ENCODE measurements at places on chromosomes 3 and 15. TPM values are rescaled to one million over a fixed set of nuclear protein-coding genes. Genes with fewer than 3 reads are reported as not detected.

GRCh38 chr3:37862219-37862902 is 681 bp downstream of the CTDSPL start:
- H3K27ac ChIP-seq, result peak overlapping the region; percentile 89
- H3K36me3 ChIP-seq, result no peaks in the 10 kb centered on the region
- H3K4me1 ChIP-seq, result peaks cover 34% of the 10 kb centered on the region
- peak; percentile 48 for DNase-seq
- H3K4me3 ChIP-seq, result peak overlapping the region; percentile 75

- no peaks in the 10 kb centered on the region for H3K4me1 ChIP-seq
- no peak overlapping the region for H3K27ac ChIP-seq
- no peak overlapping the region for H3K4me3 ChIP-seq
- H3K27me3 ChIP-seq, result no peaks in the 10 kb centered on the region
- no peak for DNase-seq
Observed at GRCh38 chr15:86488046-86488445, 408.4 kb downstream of the AGBL1 start.

- no peaks in the 10 kb centered on the region for H3K27me3 ChIP-seq
- no peaks in the 10 kb centered on the region for H3K4me1 ChIP-seq
- no peak overlapping the region for H3K27ac ChIP-seq
Observed at GRCh38 chr3:46162975-46163555, 45.0 kb downstream of the CCR1 start.

DNA sequence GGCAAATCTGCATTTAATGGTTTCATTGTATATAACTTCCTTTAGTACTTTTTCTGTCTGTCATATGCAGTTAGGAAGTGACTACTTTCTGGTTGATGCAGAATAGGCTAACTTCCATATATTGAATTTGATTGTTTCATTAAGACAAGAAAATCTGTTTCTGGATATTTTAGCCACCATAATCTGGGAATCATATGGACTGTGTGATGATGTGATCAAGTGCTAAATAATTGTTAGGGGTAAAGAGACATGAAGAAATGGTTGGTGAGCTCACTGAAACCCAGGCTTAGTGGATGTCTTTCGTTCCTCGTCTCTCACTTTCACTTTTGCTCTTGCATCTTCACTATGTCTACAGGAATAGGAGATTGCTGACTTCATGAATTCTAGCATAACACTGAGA is 3.5 kb upstream of the MNS1 start:
- no peaks in the 10 kb centered on the region for H3K27me3 ChIP-seq
- DNase-seq, result no peak
- no peak overlapping the region for H3K4me3 ChIP-seq
- no peak overlapping the region for H3K27ac ChIP-seq
- no peaks in the 10 kb centered on the region for H3K36me3 ChIP-seq

DNA sequence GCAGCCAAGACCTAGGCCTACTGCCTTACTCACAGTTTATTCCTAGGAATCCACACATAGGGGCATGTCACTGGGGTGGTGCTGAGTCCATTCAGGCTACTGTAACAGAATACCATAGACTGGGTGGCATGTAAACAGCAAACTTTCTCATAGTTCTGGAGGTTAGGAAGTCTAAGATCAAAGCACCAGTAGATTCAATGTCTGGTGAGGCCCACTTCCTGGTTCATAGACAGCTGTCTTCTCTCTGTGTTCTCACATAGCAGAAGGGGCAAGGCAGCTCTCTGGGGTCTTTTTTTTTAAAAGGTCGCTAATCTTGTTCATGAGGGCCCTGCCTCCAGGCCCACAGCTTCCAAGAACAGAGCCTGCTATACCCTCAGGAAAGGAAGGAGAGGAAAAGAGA is 113.9 kb upstream of the MANF start:
- H3K27me3 ChIP-seq, result no peaks in the 10 kb centered on the region
- H3K36me3 ChIP-seq, result no peaks in the 10 kb centered on the region
- H3K27ac ChIP-seq, result no peak overlapping the region
- H3K4me3 ChIP-seq, result no peak overlapping the region

DNA sequence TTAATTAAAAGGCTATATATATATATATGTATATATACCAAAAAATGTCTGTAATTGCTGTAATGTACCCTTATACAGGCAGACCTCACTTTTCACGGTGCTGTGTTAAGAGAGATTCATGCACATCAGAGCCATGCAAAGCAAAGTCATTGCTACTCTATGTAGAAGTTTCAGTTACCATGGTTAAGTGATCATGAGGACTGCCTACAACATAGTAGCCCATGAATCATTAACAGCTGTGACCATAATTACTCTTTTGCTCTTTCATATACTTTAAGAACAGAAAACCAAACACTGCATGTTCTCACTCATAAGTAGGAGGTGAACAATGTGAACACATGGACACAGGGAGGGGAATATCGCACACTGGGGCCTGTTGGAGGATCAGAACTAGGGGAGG is 225.3 kb upstream of the EPHA3 start:
- H3K27me3 ChIP-seq, result no peaks in the 10 kb centered on the region
- DNase-seq, result no peak
- H3K36me3 ChIP-seq, result no peaks in the 10 kb centered on the region
- H3K27ac ChIP-seq, result no peak overlapping the region
- H3K4me3 ChIP-seq, result no peak overlapping the region

DNA sequence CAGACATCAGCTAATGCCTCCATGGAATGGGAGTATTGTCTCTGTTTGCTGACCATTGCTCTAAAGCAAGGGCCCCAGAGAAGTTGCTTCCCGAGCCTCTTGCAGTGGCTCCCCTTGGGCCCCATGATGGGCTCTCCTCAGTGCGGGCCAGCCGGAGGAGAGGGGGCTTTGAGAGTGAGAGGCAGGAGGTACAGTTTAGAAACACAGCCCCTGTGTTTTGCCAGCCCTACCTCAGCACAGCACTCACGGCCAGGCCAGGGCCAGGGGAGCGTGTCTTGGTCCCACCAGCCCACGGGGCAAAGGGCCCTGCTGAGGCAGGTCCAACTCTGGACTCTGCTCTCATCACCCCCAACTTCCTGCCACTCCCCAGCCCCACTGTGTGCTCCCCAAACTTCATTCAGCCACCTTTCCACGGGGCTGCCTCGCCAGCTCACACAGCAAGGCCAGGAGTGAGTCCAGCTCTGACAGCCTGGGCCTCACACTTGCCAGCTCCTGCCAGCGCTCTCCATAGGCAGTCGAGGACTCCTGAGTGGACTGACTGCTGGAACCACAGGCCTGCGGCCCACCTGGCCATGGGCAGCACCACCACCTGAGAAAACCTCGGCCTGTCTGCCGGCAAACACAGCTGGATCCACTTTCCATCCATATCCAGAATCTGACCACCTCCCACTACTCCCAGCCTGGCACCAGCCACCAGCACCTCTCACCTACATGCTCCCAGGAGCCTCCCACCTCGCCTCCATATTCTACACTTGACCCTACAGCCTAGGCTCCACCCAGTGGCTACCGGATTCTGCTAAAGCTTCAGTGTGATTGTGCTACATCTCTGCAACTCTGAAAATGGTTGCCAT is 99.0 kb downstream of the TLE3 start:
- no peak overlapping the region for H3K27ac ChIP-seq
- no peaks in the 10 kb centered on the region for H3K27me3 ChIP-seq
- peak; percentile 52 for DNase-seq
- H3K4me1 ChIP-seq, result no peaks in the 10 kb centered on the region

GRCh38 chr3:178043084-178043483 is 493.2 kb upstream of the KCNMB2 start:
- H3K27me3 ChIP-seq, result no peaks in the 10 kb centered on the region
- no peaks in the 10 kb centered on the region for H3K4me1 ChIP-seq
- no peaks in the 10 kb centered on the region for H3K36me3 ChIP-seq
- no peak overlapping the region for H3K4me3 ChIP-seq
- no peak overlapping the region for H3K27ac ChIP-seq

GRCh38 chr3:155743606-155744005 is 1.3 kb downstream of the PLCH1 start:
- no peak for DNase-seq
- peak overlapping the region; percentile 68 for H3K27ac ChIP-seq
- H3K4me1 ChIP-seq, result peaks cover 16% of the 10 kb centered on the region
- H3K4me3 ChIP-seq, result no peak overlapping the region

GRCh38 chr15:83613714-83614113 is 40.2 kb upstream of the ADAMTSL3 start:
- no peaks in the 10 kb centered on the region for H3K36me3 ChIP-seq
- no peak overlapping the region for H3K27ac ChIP-seq
- no peaks in the 10 kb centered on the region for H3K27me3 ChIP-seq
- no peaks in the 10 kb centered on the region for H3K4me1 ChIP-seq
- DNase-seq, result no peak

DNA sequence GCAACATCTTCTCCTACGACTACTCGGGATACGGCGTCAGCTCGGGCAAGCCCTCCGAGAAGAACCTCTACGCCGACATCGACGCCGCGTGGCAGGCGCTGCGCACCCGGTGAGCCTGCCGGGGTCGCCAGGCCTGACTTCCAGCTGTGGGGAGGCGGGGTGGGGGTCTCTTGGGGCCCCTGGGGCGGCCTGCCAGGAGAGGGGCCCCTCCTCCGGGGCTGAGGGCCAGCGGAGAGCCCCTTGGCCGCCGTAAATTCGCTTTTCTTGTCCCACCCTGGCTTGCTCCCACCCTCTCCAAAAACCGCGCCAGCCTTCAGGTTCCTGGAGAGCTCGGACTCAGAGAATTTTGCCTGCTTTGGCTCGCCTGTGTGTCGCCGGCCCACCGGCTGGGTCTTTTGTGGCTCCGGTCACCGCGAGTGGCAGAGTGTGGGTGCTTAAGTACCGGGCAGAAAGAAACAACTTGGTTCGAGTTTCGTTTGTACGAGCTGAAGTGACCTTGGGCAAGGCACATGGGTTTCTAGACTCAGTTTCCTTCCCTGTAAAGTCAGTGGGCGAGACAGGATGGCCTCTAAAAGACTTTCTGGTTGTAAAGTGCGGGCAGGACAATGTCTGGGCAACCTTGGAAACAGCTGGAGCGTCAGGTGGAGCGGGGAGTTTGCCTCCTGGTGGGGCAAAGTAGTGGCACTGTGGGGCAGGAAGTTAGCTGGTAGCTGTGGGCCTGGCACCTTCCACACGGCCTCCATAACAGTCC is 976 bp downstream of the ABHD17C start:
- H3K27ac ChIP-seq, result peak overlapping the region; percentile 88
- DNase-seq, result no peak
- no peaks in the 10 kb centered on the region for H3K36me3 ChIP-seq

DNA sequence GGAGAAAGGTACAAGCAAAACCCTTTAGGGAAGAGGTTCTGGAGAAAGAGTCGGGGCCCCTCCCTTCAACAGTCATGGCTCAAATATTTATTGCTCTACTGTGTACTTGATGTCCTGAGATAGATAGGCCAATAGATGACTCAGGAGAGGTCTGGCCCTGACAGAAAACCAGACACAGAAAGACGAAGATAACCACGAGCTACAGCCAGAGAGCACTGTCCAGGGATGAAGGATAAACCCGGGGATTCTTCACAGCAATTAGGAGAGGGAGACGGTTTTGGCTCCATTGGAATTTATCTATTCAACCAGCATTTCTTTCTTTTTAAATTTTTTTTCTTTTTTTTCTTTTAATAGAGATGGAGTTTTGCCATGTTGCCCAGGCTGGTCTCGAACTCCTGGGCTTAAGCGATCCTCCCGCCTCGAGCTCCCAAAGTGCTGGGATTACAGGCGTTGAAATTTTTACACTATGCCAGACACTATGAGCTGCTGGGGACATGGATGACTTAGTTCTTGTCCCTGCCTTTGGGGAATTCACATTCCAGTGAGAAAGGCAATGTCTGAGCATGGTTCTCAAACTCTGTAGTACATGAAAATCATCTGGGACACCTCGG is 4.6 kb upstream of the CIDEC start:
- H3K4me3 ChIP-seq, result no peak overlapping the region
- DNase-seq, result no peak
- H3K27me3 ChIP-seq, result no peaks in the 10 kb centered on the region

- H3K4me3 ChIP-seq, result no peak overlapping the region
- no peak overlapping the region for H3K27ac ChIP-seq
- no peaks in the 10 kb centered on the region for H3K4me1 ChIP-seq
- H3K36me3 ChIP-seq, result no peaks in the 10 kb centered on the region
- no peaks in the 10 kb centered on the region for H3K27me3 ChIP-seq
Observed at GRCh38 chr3:108806316-108806715, 16.3 kb upstream of the TRAT1 start.

- no peaks in the 10 kb centered on the region for H3K36me3 ChIP-seq
- H3K27me3 ChIP-seq, result no peaks in the 10 kb centered on the region
- H3K4me3 ChIP-seq, result peak overlapping the region; percentile 31
- peak overlapping the region; percentile 87 for H3K27ac ChIP-seq
- peaks cover 53% of the 10 kb centered on the region for H3K4me1 ChIP-seq
- peak; percentile 60 for DNase-seq
Observed at GRCh38 chr3:123700791-123701722, 116.2 kb upstream of the HACD2 start.

DNA sequence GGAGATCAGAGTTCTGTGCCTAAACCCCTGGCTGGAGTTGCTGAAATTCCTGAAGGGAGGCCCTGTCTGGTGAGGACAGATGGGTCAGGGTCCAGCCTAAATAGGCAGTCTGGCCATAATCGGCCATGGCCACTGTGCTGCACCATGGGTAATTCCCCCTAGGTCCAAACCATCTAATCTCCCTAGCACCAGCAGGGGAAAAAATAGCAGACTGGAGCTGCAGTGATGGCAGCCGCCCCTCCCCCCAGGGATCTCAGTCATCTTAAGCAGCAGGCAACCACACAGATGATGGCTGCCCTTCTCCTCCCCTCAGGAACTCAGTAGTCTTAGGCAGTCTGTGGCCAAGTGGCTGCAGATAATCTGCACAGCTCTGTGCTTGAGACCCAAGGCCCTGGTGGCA is 68.4 kb upstream of the CD96 start:
- no peaks in the 10 kb centered on the region for H3K36me3 ChIP-seq
- no peaks in the 10 kb centered on the region for H3K4me1 ChIP-seq
- no peak overlapping the region for H3K27ac ChIP-seq
- H3K4me3 ChIP-seq, result no peak overlapping the region
- H3K27me3 ChIP-seq, result no peaks in the 10 kb centered on the region
- no peak for DNase-seq

DNA sequence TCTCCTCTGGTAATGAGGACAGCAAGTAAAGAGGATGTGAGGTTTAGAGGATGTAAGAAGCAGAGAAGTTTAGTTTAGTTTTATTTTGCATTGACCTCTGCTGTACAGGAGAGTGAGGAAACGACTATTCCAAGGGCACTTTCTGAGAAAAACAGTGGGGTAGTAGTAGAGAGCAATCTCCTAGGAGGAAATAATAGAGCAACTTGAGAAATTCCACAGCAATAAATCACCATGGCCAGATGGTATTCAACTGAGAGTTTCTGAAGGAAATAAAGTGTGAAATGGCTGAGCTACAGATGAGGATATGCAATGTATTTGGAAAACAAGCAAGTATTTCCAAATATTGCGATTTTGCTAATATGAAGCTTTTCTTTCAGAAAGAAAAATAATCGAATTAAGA is 118.9 kb downstream of the DPH6 start:
- no peaks in the 10 kb centered on the region for H3K4me1 ChIP-seq
- no peaks in the 10 kb centered on the region for H3K36me3 ChIP-seq
- no peak for DNase-seq
- no peak overlapping the region for H3K4me3 ChIP-seq

Gene MOBP
- 0.22 TPM for total RNA-seq

Gene TRIM42
- not detected for total RNA-seq

Gene SLC24A5
- total RNA-seq, result not detected

Gene FOXB1
- total RNA-seq, result not detected

Gene MEX3B
- total RNA-seq, result 4.2 TPM

Gene ERICH6
- not detected for total RNA-seq

Measured in upper lobe of left lung (tissue), 6 donors.